ENCODE measurements at places on chromosomes 3 and 15.
A peak's percentile ranks its signal among the peaks of the same experiment; 100 is the strongest.

DNA sequence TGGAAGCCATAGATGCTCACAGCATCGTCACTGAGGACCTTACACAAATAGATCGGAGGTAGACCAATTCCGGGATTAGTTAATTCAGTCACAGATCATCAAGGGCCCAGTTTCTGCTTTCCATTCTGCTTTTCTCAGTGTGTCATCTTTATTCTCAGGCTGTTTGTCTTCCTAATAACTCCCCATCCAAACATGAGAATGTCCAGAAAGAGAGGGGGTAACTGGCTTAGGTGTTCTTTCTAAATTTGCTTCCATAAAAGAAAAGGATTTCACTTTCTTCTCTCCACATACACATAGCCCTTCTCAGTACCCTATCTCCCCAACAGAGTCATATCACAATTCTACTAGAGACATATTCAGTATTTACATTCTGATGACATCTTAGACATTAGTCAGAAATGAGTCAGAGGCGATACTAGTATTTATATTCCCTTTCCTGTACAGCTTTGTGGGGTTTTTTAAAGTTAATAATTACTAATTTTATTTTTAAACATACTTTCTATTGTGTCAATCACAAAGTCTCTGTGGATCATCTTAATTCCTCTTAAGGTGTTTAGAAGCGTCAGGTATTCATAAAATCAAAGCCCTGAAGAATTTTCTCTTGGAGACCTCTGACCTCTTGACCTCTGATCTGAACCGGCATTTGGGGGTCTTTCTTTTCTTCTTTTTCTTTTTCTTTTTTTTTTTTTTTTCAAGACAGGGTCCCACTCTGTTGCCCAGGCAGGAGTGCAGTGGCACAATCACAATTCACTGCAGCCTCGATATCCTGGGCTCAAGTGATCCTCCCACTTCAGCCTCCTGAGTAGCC, 24.3 kb upstream of the IL12A start:
- peak; percentile 86 for DNase-seq

DNA sequence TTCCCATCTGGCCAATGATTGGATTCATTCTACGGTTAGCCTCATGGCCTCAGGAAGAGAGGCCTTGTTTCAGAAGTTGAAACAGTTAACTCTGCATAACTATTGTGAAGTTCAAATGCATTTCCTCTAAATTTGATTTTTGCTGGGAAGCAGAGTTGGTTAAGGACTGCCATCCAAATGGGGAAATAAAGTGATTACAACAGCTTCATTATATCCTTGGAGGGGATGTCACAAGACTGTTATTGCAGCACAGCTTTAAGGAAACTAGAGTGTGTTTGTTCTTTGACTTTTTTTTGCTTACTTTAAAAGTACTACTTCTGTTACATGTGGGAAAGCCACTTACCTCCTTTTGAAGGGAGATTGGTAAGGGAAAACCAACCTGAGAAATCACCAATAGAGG, 164.8 kb downstream of the AKAP13 start:
- peak; percentile 18 for DNase-seq

DNA sequence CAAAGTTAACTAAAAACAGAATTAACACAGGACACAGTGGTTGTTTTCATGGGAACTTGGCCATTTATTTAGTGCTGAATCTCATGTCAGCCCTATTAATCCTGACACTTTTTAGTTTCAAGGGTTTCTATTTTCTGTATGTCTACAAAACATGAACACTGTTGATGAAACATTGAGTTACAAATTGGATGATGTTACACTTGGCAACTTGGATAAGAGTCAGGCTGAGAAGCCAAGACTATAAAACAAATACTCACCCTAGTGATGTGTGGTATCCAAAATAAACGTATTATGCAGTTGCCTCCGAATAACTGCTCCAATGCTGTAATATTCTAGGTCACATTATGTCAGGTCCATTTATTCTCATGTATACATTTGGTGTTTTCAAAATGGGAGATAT, 349.6 kb downstream of the ZIC1 start:
- DNase-seq: peak; percentile 70

GRCh38 chr3:134606033-134607025, 44.5 kb downstream of the KY start:
- no peak for DNase-seq

DNA sequence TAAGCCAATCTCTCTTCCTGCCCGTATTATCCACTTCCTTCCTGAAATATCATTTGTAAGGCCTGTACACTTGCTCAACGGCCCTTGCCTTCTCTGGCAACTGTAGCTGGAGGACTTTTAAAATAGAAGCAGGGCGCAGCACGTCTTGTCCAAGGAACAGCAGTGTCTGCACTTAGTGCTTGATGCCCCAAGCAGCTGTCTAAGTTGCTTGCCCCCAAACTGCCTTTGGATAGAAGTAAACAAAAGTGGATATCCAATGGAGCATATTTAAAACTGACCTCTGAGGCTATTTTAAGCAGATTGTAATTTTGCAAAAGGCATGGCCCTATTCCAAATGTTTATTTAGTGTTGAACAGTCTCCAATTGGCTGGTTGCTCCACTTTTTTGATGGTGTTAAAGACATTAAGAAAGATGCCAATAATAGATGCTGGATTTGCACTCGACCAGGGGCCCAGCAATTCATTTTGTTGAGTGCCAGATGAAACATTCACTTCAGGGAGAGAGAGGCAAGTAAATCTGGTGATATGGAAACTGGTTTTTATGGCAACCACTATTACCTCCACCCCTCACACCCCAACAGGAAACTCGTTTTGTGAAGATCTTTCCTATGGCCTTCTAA, 526.8 kb upstream of the TBL1XR1 start:
- no peak for DNase-seq

DNA sequence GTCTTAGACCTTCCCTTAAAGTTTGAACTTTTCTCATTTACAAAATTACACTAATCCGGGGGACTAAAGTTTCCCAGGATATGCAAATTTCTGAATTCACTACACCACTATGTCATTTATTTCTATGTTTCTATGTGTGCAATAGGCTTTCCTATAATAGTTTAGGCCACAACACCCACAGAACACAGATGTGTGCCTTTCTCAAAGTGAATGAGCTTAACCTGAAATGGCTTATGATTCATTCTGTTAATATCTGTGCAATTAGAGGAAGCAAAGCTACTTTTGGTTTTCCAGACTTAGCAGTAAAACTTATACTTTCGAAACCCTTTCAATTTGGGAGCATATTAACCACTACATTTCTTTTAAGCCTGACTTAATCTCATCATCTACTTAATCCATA, 748.1 kb downstream of the GBE1 start:
- peak; percentile 0 for DNase-seq

- DNase-seq: no peak
These were observed 73.4 kb downstream of the PLXNA1 start for GRCh38 chr3:127056281-127056680.

- DNase-seq: no peak
These were observed 49.9 kb upstream of the NEDD4 start for GRCh38 chr15:56042982-56043980.

DNA sequence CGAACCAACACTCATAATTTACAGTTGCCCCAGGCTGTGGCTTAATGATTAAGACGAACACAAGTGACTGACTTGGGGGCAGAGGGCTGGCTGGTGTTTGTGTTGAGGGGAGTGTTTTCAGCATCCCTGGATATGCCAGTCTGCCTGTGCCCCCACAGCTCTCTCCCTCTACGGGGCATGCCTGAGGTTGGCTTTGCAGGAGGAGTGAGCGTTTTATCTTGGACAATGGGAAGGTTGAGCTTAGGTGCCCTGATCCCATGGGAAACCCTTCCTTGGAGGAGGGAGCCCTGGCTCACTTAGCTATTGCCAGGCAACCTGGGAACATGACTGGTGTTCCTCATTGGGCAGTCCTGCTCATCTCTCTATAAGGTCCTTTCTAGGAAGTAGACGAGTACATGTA, 17.6 kb downstream of the FAM107A start:
- DNase-seq: no peak

DNA sequence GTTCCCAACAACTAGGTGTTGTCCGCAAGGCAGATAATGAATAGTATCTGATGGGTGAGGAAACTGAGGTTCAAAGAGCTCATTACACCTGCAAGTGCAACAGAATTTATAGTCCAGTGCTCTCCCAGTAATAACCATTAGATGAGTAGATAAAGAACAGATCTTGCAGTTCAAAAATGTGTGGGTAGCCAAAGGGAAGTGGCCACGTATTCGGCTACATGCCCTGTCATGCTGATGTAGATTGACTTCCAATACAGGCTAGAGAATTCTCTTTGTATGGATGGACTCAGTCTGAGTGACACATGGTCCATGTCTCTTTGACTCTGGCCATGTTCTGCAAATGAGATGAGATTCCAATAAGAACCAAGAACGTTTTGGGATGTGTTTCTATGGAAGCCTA, 187.9 kb upstream of the LPP start:
- no peak for DNase-seq

- DNase-seq: peak; percentile 49
These were observed 28.0 kb upstream of the TMOD3 start for GRCh38 chr15:51801391-51801835.

- DNase-seq: peak; percentile 93
These were observed 826.2 kb downstream of the ROBO1 start for GRCh38 chr3:78941587-78941986.

DNA sequence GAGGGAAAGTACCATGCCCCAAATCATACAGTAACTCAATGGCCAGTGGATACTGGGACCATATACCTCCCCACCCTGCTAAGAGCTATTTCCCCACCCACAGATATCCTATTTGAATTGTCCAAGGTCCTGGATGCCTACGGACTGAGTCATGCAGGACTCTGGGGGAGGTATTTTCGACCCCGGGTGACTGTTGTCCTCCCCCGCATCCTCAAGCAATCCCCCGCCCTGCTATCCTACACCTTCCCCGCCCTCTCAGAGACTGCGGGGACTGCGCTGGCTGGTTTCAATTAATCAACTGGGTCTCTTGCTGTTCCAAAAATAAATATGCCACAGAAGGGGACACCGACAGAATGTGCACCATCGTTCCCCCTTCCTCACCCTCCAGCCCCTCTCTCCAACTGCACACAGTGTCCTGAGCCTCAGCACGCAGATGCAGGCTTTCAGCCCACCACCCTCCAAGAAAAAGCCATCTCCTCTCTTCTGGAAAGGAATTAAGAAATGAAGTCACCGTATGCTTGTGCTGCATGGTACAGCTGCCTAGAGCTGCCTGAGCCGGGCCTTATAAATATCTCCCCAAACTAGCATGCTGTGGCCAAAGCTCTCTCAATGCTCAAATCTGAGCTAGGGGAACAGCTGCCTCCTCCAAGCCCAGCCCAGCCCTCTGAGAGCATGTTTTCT, 8.1 kb downstream of the CAV3 start:
- peak; percentile 85 for DNase-seq

DNA sequence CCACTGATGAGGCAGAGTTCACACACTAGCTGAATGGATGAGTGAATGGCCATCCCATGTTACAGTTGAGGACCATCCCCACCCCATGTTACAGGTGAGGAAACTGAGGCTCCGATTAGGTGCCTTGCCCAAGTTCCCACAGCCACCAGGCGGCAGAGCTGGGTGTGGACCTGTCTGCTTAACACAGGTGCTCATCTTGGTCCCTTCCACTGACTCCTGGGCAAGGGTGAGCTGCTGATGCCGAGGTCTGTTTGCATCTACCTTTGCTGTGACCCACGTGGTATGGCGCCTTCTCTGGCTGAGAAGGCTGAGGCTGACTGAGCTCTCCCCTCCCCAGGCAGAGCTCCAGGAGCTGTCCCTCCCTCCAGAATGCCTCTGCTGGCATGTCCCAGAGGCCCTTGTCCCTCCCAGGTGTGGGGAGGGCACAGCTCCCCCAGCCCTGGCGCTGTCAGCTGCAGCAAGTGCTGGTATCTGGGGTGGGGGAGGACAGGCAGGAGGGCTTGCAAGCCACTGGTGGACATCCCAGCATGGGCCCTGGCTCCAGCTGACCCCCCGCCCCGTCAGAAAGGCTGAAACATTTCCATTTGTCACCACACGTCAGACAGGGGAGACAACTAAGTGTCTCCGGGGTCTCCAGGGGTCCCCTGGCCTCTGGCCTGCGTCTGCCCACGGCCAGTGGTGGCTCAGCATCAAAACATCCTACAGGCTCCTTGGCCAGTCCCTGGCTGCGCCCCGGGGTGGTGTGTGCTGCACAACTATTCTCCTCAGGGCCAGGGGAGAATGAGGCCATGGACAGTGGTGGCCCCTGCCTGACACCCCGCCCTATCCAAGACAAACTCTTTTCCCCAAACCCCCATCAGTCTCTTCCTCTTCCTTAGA, 105.4 kb downstream of the ADCY5 start:
- no peak for DNase-seq

- DNase-seq: no peak
These were observed 35.5 kb upstream of the CCR2 start for GRCh38 chr3:46318207-46318927.

DNA sequence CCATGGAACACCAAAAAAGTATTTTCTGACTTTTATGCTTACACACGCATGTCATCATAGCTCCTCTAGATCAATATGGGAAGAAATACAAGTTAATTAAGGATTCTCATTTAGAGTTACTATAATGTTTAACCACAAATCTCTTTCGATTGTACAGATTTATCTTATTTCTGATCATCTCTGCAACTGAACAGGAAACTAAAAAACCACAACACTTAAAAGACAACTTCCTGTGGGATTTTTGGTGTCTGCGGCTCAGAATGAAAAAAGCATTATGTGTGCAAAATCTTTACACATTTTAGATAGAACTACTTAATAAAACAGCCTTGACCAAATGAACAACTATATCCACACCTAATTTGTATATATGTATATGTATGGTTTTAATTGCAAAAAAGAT, 3.0 kb upstream of the TJP1 start:
- no peak for DNase-seq

DNA sequence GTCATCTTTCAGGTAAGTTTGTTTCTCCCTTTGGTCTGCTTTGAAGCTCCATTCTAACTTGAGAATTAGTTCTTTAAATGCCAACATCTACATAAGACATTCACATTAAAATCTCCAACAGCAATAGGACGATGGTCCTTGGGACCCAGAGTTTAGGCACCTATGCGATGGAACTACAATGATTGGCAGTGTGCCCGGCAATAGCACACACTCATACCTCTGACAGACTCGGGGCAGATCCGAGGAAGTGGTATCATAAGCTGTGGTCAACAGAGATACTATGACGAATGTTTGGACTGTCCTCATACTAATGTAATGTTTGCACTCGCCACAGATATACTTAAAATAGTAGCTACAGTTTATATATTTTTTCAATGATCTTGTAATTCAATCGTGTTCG, 34.2 kb upstream of the NR2F2 start:
- peak; percentile 56 for DNase-seq

GRCh38 chr3:39282057-39282456, 2.2 kb upstream of the CX3CR1 start:
- DNase-seq: no peak

GRCh38 chr3:23747841-23748240, 57.9 kb upstream of the UBE2E1 start:
- DNase-seq: no peak

GRCh38 chr3:187321766-187322165, 30.2 kb upstream of the MASP1 start:
- no peak for DNase-seq
